ENCODE measurements at places on chromosomes 3 and 15.

DNA sequence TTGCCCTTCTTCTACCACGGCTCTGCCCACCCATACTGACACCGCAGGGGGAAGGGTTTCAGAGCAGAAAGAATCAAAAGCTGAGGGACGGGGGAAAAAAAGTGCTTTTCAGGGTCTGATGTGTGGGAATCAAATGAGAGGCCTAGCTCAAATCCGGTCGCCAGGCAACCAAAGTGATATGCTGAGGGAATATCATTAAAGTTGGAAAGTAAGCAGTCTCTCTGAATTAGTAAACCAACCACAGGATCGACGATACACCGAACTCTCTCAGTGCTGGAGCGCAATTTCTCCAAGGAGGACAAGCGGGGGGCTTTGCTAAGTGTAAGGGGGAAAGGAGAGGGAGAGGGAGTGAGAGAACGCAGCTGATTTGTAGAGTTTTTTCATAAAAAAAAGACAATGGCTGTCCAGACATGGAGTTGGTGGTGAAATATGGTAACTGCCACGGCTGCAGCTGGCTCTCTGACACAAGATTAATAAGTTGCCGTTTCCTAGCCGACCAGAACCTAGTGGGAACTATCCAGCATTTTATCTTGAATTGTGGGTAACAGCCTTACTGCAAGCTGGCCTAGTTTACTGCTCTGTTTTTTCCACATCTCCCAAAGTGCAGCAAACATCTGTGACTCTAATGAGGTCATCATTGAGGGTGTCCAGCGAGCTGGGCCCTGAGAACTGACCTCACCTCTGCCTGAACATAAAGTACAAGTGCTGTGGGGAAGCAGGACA is 530.2 kb downstream of the SOX2 start:
- DNase-seq, result peak; percentile 81

DNA sequence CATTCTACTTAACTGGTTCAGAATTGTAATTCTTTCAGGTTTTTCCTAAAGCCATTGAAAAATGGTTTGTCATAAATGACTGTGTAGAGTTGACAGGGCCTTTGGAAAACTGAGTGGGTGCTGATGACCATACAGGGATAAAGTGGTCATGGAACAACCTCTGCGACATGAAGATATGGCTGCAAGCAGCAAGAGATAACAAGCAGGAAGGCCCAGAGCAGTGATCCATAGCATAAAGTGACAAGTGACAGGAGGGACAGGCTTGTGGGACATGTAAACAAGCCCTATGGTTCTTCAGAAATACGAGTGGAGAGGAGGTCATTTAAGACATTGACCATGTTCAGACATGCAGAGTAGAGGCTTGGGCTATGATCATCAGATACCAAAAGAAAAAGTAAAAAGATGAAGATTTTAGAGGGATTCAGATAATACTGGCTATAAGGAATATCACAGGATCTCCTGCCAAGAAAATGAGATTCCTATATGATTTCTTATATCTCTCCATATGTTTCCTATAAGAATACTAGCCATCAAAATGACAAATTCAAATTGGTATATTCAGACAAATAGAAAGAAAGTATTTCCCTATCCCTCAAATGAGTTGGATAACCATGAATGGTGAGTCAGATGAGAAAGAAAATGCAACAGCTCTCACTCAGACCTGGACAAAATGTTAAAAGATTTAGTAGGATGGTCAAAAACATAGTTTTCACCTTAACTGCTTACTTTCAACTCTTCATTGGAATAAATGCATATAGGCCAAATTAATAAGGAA is 827.6 kb upstream of the CFAP20DC start:
- DNase-seq, result no peak

- peak; percentile 12 for DNase-seq
Observed at GRCh38 chr3:39541917-39542329, 74.4 kb downstream of the MOBP start.

DNA sequence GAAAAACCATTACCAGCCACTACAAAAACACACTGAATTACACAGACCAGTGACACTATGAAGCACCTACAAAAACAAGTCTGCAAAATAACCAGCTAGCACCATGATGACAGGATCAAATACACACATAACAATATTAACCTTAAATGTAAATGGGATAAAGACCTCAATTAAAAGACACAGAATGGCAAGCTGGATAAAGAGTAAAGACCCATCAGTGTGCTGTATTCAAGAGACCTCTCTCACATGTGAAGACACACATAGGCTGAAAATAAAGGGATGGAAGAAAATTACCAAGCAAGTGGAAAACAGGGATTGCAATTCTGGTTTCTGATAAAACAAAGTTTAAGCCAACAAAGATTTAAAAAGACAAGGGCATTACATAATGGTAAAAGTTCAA is 482.7 kb upstream of the MCTP2 start:
- no peak for DNase-seq

DNA sequence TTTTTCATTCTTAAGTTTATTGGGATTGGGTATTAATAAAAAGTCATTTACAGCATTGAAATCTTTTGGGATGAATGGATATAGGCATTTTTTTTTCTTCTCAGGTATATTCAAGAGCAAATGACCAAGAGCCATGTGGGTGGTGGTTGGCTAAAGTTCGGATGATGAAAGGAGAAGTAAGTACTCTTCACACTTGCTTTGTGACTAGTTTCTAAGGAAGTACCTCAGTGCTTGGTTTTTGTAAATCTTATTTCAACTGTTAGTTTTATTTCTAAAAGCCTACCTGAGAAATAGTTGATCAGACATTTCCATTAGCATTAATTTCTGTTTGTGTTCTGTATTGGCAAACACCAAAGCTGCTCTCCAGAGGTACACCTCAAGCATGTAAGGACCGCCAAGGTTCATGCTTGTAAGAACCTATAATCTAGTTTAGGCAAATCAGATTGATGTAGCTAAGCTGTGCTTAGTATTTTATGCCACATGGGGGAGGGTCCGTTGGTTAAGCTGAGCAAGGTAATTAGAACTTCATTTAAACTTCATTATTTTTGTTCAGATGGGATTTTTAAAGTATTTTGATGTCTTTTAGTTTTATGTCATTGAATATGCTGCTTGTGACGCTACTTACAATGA is 35.4 kb downstream of the FXR1 start:
- DNase-seq, result no peak

Data from M059J (cell line).